ENCODE measurements at places on chromosomes 6 and 20.

DNA sequence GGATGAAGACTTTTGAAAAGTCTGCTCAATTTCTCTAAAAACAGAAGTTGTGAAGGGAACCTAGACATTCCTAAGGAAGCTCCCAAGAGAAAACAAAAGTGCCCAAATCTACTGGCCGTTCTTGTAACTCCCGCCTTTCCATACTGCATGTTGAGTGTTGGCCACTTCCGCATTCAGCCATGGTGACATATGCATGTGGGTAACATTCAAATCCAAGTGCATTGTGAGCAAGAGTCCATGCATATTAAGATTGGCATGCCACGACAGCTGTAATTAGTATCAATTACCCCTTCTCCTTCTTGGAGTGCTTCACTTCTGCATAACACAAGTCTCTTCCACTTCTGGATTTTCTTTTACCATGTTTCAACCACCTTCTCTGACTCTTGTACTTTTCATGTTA, 8.4 kb downstream of the SLC35D3 start:
- DNase-seq = no peak

DNA sequence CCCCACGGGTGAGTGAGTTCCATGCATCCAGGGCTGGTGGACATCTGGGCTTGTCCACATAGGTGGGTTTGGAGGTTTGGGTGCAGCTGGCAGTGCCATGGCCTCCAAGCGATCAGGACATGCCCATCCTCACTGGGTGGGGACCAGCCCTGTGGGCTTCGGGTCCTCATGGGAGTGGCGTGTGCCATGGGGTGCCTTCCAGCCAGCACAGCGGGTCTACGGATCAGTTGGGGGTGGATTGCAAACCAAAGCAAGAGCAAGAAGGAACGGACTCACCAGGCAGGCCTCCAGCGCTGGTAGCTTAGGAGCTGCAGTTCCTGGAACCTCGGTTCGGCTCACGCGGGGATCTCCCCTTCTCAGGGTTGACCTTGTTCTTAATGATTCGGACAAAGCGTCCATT, 364.3 kb downstream of the TAF4 start:
- no peak for DNase-seq

GRCh38 chr20:49987868-49988690, 5.3 kb downstream of the SNAI1 start:
- no peak for DNase-seq

- DNase-seq = no peak
These were observed 213.0 kb upstream of the SUPT3H start for GRCh38 chr6:45590696-45591184.

DNA sequence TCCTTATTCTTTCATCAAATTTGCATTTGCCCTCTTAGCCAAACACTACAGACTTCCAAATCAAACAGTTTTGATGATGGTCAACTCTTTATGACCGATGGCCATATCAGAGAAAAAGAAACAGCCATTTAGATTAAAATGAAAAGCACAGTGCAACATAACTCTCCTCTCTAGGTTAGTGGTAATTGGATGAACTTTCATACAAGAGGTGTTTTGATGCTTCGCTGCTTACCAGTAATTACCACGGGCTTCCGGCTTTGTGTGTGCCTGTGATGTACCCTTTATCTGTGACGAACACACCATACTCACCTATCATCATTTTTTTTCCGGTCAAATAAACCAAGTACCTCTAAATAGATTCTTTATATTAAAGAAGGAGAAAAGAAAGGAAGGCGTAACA, 181.8 kb downstream of the FOXA2 start:
- no peak for DNase-seq

DNA sequence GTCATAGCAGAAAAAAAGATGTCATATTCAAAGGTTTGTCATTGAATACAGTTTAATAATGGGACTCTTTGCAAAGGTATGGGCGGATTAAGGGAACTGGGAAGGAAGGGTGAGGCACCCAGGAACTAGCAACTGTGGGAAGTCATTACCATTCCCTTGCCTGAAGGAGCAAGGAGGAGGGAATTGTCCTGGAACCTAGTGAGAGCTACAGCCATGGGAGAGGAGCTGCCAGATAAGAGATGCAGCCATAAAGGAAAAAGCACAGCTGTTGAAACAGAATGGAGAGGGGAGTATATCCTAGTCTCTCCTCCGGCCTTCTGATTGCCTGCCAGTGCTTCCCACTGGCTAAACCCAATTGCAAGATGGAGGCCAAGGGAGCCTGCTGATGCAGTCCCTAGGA, 250.6 kb downstream of the BCKDHB start:
- DNase-seq = no peak

DNA sequence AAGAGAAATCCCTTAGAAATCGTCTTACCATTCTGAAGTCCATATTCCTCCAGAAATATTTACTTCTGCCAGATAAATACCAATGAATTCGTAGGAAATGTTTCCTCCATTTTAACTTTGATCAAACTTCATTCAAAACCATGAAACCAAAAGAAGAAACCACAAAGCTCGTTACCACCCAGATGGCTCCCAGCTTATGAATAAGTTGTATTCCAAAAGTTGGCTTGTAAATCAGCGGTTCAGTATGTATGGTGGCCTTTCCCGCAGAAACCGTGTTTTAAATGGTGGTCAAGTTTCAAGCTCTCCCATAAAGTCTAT, 73.6 kb upstream of the RIPOR2 start:
- DNase-seq = no peak

DNA sequence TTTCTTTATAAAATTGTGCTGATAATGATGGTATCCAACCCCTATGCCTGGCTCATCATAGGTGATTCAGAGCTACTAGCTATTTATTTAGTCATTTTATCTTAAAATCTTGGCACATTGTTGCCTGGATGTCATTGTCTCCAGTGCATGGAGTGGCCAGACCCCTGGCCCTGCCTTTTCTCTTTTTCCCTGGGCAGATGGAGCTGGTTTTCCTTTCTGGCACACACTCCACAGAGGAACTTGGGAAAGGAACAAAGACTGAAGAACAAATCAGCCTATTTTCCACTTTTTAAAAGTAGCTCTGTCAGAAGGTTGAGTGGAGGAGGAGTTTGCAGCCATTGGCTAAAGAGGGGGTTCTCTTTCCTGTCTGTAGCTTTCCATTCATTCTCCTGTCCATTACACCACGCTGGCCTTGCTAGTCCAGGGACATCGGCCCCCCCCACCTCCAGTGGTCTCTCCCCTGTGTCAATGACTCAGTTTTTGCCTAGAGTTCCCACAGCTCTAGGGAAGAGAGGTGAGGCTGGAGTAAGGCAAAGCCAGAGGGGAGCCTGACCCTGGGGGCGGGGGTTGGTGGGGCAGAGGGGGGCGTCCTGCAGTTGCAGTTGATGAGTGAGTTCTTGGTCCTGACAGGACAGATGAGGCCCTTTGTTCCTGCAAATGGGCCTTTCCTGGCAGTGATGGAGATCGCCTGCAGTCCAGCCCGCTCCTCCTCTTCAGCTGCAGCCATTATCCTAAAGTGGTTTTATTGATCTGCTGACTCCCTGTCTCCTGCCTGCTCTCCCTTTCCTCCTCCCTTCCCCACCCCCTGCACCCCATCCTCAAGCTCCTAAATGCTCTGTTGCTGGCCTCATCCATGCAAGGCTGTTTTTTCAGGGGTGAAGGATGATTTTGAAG, 774.5 kb downstream of the DHX35 start:
- DNase-seq = no peak

- no peak for DNase-seq
These were observed 2.7 kb upstream of the ABHD16B start for GRCh38 chr20:63858393-63859165.

- DNase-seq = no peak
These were observed 45.8 kb downstream of the AHI1 start for GRCh38 chr6:135451617-135452190.

- DNase-seq = no peak
These were observed 92.8 kb upstream of the PRSS16 start for GRCh38 chr6:27154696-27155095.

- DNase-seq = no peak
These were observed 8.4 kb upstream of the MAPK13 start for GRCh38 chr6:36121787-36122494.

DNA sequence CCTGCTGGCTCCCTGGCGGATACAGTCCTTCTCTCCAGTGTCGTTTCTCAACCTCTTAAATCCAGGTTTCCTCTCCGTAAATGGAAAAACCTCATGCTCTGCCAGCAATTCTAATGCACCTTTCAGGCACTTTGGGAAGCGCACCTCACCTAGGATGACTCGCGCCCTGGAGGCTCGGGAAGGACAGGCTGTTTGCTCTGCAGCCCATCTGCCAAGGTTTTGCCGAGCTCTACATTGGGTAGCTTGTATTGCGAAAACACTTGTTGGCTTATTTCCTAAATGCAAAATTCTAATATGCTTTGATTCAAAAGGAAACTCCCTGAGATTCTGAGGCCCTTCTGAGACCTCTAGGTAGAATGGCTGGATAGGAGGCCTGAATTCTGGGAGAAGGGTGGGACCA, 102.6 kb upstream of the MLN start:
- DNase-seq = no peak

DNA sequence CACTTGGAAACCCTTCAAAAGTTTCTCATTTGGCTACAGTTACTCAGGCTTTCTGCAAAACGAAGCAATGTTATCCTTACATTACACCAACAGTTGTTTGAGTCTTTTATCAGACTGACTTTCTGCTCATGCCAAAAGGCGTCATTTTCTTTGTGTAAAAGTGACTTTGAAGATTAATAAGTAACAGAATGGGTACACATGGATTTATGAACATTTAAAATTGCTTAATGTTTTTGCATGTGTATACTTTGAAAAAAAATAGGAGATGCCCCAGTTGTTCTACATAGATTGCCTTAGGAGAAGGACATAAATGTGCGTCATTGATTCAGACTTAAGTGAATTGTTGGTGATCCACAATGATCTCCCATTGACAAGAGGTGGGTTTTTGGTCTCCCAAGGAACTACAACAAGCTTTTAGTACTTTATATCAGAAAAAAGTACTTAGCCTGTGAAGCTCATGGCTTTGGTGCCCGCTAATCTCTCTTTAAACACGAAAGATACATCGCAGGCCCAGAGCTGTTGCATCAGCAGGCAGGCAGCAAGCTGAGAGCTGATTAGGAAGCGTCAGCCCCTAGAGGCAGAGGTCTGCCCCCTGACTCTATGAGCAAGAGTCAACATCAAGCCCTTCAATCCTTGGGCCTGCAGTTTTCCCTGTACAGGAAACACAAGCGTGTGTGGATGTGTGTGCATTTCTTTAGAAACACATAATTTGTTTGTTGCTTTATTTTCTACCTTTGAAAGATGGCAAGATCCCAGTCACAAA, 45.9 kb downstream of the SLC22A3 start:
- DNase-seq = no peak

DNA sequence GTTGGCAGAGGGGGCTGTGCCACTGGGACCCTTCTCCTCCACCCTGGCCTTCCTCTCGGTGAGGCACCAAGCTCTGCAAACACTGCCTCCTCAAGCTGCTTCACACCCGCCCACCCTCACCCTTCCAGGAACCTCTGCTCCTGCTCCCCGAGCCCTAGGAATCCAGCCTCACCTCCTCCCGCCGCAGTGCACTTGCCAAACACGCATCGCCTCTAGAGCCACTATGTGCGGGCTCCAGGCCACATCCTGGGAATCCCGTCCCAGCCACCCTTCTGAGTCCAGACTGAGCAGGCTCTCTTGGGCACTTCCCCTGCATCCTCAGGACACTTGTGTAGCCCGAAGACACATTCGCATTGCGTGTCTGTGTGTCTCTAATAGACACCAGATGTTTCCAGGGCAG, 18.5 kb downstream of the PSMG4 start:
- DNase-seq = no peak

- no peak for DNase-seq
These were observed 3.7 kb downstream of the PRSS16 start for GRCh38 chr6:27251112-27251605.

GRCh38 chr6:10393544-10394225, 21.2 kb downstream of the TFAP2A start:
- DNase-seq = no peak

- DNase-seq = no peak
These were observed 1067.5 kb upstream of the MAP3K7 start for GRCh38 chr6:91654357-91654756.

GRCh38 chr6:67633058-67633457, 1002.0 kb upstream of the ADGRB3 start:
- no peak for DNase-seq

DNA sequence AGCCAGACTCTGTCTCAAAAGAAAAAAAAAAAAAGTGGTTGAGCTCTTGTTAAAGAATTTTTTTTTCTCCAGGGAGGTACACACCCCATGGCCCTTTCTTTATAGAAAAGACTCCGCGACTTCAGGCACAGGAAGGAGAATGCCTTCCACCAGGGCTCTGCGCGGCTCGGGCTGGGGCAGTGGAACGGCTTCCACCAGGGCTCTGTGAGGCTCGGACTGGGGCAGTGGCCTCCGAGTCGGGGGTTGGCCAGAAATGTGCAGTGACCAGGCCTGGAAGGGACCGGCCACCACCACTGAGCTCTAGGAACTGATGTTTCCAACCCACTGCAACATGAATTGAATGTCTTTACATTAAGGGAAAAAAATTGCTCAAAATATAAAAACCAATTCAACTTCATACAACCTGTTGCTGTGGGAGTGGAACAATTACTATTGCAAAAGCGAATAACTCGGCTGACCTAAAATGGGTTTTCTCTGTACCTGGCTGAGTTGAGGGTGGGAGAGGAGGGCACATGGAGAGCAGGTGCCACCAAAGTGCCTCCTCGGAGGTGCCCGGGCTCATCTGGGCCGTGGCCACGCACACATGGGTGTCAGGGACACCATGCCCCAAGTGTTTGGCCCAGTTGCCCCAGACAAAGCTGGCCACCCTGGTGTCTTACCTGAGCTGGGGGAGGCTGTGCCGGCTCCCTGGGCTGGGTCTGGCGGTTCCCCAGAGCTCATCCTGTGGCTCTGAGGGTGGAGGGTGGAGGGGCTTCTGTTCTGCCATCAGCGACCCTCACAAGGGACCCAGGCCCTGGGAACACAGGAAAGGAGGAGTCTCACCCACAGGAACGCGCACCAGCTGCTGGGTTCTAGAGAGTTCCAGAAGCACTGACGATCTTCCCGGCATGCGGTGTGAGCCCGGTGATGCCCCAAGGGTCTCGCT, 29.3 kb downstream of the SLC2A4RG start:
- DNase-seq = no peak

- no peak for DNase-seq
These were observed 38.5 kb upstream of the PRELID3B start for GRCh38 chr20:59081036-59081435.
